GM03348 (cell line): ENCODE measurements at places on chromosomes 4 and X.

GRCh38 chr4:7344636-7345155 is 90.0 kb downstream of the PSAPL1 start:
- DNase-seq = no peak

DNA sequence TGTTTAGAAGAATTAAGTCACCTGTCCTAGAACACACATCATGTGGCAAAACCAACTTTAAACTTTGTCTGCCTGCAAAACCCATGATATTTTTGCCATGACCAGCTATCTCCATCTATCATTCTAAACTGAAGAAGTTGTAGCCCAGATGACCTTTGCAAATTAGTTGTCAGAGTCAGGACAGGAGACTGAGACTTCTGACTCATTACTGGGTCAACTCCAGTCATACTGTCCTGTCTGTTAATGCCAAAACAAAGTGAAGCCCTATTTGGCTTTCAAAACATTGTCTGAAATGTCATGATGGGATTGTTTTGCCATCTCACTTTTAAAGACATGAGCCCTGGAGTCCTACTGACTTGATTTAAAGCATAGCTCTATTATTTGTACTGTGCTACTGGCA is 365.7 kb upstream of the CPEB2 start:
- DNase-seq = no peak

DNA sequence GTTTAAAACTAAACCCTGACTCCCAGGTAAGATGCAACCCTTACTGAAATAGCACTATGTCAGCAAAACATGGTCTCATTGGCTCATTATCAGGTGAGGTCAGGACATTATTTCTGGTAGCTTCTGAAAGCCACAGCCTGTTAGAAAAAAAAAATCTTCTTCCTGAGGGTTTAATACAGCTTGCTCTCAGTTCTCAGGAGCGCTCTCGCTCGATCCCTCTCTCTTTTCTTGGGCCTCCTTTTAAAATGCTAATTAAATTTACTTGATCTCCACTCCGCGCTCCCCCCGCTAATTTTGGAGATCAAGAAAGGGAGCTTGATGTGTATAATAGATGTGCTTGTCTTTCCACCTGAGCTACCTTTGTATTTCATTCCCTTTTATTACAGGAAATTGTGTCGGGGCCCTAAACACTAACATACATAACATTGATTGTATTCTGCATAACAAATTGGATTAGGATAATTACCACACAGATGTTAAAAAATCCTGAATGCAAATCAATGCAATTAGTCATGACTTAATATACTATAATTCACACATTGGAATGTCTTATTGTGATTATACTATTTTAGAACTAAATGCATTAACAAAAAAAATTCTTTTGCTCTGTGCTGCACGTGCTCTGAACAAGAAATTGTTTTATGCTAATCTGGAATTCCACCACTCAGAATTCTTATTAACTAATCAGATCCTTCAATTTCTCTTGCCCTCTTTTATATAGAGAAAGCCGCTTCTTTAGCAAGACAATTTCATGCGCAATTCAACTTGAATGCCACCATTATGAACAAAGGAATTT is 101.6 kb upstream of the TEX13D start:
- no peak for DNase-seq

GRCh38 chrX:106220177-106220576 is 52.1 kb downstream of the PWWP3B start:
- no peak for DNase-seq

- no peak for DNase-seq
Observed at GRCh38 chr4:89800527-89801103, 36.3 kb downstream of the SNCA start.

GRCh38 chr4:118398226-118399090 is 45.7 kb upstream of the PRSS12 start:
- no peak for DNase-seq

DNA sequence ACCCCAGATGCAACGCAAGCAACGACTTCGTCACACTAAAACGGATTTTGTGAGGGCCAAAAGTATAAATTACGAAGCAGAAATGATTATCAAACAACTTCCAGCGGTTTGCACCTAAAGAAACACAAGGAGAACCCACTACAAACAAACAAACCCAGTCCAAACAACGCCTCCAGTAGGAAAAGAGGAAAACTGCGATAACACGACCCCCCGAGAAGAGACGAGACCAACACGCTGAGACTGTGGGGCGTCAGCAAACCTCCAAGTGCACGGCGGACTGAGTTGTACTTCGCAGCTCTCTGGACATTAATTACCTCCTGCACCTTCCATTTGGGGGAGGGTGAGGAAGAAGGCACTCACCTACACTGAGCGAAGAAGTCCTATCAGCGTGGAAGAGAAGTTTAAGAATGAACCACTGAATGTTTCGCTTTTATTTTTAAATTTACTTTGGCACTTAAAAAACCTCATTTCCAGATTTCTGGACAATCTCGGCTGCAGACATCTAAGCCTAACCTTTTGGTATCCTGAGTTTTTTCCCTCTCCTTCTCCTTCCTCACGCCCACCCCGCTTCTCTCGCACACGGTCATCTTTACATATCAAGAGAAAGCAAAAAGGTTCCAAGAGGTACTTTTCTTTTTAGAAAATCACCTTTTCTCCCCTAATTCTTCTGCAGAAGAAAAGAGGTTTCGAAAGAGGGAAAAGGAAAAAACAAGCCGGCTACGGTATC is at the start of gene MAB21L2:
TSS of gene MAB21L2 (plus strand) at position 6 of the 727 bp plus-strand sequence. CDS start 879 bp downstream, outside the sequence.
- DNase-seq = no peak

DNA sequence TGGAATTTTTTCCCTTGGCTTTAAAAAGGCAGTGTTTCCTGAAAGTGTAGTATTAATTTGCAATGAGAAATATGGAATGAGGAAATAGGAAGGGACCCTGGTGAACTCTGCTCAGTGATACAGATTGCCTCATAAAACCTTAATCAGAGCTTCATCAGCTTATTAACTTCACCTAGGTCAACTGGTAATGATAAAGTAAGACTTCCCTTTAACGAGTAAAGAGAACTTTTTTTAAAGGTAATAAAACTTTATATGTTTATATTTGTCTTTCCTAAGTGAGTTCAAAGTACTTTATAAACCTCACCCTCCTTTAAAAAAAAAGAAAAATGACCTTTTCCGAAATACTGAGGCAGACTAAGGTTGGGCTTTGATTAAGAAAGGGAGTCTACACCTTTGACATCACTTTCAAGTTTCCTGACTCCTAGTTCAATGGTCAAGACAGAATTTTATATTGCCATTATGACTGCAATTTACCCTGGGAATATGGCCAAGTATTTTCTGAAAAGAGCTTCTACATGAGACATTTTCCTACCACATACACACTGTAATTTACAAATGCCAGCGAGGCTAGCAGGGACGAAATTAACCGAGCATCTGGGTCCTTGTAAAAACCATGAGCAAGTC is 706.3 kb upstream of the TENM3 start:
- DNase-seq = no peak

GRCh38 chr4:150990250-150990649 is 24.8 kb downstream of the LRBA start:
- DNase-seq = no peak

DNA sequence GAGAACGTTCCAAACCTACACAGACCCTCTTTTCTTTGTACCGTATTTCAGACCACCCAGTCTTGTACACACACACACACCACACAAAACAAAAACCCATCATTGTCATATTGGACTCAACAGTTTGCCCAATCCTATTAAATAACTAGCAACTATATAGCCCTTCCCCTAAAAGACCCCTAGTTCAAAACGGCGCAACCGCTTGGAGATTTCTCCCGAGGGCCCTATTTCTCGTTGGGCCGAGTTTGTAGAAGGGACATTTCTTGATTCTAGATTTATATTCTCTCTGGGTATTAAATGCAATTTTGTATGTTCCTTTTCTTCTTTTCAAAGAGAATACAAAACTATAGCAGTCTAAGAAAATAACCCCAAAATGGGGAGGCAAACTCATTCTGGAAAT is 547 bp upstream of the PDGFRA start:
- no peak for DNase-seq

- DNase-seq = no peak
Observed at GRCh38 chr4:103303011-103303410, 104.9 kb upstream of the CENPE start.

GRCh38 chr4:109424093-109424841 is 9.3 kb upstream of the SEC24B start:
- no peak for DNase-seq
